Activated CD4-positive, alpha-beta T cell treated with anti-CD3 and anti-CD28 coated beads for 4 hours (primary cell): ENCODE measurements at places on chromosomes 1 and 21.

- DNase-seq: peak; percentile 58
Measured at GRCh38 chr1:204398197-204399125, 13.2 kb downstream of the PPP1R15B start.

DNA sequence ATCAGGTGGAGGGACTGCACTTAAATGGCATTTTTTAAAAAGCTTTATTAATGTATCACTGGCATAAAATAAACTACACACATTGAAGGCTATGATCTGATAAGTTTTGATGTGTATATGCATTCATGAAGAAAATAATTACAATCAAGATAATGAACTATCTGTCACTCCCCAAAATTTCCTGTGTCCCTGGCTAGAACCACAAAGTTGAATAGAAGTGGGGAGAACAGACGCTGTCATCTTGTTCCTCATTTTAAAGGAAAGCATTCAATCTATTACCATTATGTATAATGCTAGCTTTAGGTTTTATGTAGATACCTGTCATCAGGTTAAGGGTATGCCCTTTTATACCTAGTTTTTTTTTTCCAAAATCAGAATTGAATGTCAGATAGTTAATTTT, 38.1 kb upstream of the C1orf87 start:
- DNase-seq: no peak

DNA sequence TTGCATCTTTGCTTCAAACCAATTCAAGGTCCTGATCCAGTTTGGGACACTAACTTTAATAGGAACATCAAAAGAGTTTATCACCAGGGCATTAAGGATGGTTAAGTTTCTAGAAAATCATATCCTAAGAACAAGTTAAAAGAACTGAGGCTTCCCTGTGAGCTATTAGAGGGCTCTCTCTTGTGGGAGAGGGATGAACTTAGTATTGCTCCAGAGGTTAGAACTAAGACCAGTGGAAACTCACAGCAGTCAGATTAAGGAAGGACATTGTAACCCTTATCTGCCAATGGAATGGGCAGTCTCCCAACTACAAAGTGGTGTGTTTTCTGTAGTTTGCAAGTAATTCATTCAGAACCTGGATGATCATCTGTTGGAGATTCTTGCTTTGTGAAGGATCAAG, 36.8 kb downstream of the UBE2U start:
- DNase-seq: no peak

DNA sequence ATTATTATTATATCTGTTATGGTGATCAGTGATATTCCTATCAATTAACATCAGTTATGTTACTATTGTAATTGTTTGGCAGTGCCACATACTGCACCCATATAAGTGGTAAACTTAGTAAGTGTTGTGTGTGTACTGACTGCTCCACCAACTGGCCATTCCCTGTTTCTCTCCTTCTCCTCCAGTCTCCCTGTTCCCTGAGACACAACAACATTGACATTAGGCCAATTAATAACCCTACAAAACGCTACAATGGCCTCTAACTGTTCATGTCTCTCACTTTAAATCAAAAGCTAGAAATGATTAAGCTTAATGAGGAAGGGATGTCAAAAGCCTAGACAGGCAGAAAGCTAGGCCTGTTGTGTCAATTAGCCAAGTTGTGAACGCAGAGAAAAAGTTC, 6.6 kb upstream of the THRAP3 start:
- DNase-seq: no peak

GRCh38 chr1:5408401-5408800, 583.8 kb downstream of the NPHP4 start:
- DNase-seq: no peak

DNA sequence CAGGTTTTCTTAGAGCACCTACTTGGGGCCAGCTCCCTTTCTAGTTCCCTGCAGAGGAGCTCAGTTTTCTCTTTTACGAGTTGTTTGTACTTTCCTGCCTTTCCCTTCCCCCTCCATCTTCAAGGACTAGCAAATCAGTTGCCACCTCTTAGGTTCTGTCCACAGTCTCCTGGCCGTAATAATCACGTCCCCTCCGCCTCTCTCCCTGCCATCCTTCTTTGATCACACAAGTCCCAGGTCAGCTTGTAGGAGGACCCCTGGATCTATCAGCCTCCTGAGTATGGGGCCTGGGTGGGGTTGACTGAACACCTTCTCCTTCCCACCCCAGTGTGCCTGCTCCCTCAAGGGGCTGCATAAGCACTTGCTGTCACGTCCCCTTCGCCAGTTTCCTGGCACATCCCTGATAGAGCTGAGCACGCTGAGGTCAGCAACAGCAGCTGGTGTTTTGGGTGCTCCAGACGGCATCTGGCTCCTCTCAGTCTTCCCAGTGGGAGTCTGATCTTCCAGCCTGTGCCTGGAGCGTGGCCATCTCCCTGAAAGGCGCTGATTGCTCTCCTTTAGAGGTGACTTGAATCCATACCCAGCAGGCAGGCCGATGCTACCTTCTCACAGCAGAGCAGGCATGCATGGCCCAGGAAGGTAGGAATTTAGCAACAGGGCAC, 216.1 kb upstream of the TMEM51 start:
- no peak for DNase-seq

GRCh38 chr1:10973552-10973951, 38.9 kb upstream of the TARDBP start:
- no peak for DNase-seq

- peak; percentile 61 for DNase-seq
Measured at GRCh38 chr21:34807146-34807880, 138.5 kb downstream of the CLIC6 start.

- no peak for DNase-seq
Measured at GRCh38 chr21:37263827-37264600, 3.1 kb downstream of the VPS26C start.

DNA sequence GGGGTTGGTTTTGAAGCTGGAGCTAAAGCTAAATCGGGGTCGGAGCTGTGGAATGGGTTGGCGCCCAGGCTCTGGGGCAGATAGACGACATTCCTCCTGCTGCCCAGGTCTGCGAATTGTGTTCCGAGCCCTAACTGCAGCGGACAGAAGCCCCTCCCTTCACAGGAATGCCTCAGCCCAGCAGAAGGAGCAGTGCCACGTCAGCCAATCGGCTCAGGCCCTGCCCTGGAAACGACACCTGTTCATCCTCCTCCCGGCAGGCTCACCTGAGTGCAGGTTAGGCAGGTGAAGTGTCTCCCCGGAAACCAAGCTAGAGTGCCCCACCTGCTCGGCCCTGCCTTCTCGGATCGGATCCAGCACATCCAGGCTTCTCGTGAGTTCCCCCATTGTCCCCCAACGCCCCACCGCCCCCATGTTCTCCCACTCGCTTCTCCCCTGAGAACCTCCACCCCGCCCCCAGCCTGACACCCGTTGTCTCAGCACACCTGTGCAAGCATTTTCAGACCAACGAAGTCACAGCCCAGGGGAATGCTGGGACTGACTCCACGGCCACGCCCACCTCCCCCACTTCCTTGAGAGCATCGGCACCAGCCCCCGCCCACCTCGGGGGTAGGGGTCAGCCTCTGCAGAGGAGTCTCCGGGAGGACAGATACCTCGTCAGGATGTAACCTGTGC, 775 bp downstream of the TMEM125 start:
- DNase-seq: no peak

DNA sequence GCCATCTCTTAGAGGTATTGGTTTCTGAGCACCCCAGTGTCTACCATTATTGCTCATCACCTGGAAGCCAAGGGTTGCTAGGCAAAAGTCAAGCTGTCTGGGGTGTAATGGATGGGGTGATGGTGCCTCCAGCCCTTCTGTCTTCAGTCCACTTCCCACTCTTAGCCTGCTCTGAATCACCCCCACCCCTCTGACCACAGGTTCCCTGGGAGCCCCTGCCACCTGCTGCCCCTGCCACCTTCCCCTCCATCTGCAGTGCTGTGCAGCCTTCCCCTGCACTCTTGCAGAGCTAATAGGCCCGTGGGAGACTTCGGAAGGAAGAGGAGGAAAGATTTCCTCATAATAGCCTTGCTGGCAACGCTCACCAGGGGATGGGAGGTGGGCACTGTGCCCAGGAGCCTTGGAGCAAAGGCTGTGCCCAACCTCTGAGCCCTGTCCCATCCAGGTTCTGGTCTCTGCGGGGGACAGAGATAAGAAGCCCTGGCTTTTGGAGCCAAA, 35.5 kb downstream of the CAPN2 start:
- no peak for DNase-seq

DNA sequence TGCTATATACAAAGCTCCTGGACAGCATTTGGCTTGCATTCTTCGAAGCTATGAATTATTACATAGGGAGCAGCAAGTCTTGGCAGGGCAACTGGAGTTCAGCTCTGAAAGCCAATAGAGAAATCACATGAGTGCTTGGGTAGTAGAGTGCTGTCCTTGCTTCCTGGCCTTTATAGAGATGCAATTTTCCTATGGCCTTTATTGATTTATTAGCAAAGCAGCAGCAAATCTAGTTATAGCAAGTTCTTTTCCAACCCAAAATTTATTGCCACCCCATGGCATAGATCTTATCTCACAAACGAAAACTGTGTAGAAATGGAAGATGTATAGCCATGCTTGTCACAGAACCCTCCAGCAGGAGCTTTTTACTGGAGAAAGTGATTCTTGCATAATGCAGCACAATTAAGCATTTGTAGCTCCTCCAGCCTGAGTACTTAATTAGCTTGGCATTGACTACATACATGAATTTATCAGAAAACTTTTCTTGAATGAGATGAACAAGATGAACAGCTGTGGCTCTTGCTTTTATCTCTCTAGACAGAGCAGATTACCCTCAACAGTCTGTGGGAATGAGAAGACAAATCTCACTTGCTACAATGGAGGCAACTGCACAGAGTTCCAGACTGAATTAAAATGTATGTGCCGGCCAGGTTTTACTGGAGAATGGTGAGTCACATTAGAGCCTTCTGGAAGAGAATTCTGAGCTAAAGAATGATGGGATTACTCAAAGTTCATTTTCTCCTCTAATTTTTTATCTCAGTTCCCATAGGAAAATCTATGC, 170.1 kb downstream of the CRB1 start:
- DNase-seq: no peak
